Stomach (tissue), 19 donors: ENCODE measurements at places on chromosomes 12 and 14.

- H3K27ac ChIP-seq: peak overlapping the region; percentile 19
- H3K4me3 ChIP-seq: no peak overlapping the region
- no peaks in the 10 kb centered on the region for H3K27me3 ChIP-seq
- H3K4me1 ChIP-seq: peaks cover 30% of the 10 kb centered on the region
- no peaks in the 10 kb centered on the region for H3K36me3 ChIP-seq
- DNase-seq: no peak
Measured at GRCh38 chr12:110565894-110566871, 16.9 kb downstream of the PPTC7 start.

GRCh38 chr12:26396402-26396801 lies 201.0 kb downstream of the SSPN start:
- H3K27ac ChIP-seq: no peak overlapping the region
- H3K4me1 ChIP-seq: no peaks in the 10 kb centered on the region
- H3K27me3 ChIP-seq: no peaks in the 10 kb centered on the region
- DNase-seq: no peak

DNA sequence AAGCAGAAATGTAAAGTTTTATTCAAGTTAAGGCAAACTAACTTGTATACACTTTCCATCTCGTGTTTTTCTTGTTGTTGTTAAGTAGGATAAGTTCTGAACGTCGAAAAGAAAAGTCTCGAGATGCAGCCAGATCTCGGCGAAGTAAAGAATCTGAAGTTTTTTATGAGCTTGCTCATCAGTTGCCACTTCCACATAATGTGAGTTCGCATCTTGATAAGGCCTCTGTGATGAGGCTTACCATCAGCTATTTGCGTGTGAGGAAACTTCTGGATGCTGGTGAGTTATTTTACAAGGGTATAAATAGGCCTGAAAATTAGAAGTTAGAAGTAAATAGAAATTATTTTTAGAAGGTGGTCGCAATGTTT lies 25.0 kb downstream of the HIF1A start:
- DNase-seq: no peak
- peaks cover 44% of the 10 kb centered on the region for H3K36me3 ChIP-seq
- no peak overlapping the region for H3K4me3 ChIP-seq
- H3K27me3 ChIP-seq: no peaks in the 10 kb centered on the region
- H3K4me1 ChIP-seq: peaks cover 23% of the 10 kb centered on the region

- H3K4me1 ChIP-seq: no peaks in the 10 kb centered on the region
- peak; percentile 73 for DNase-seq
- no peaks in the 10 kb centered on the region for H3K27me3 ChIP-seq
- H3K4me3 ChIP-seq: peak within 1 kb of the TSS; percentile 55
- H3K36me3 ChIP-seq: no peaks in the 10 kb centered on the region
Measured at GRCh38 chr12:113422030-113422885, at the start of gene SDSL. Gene SDSL (plus strand): TSS chr12:113422380. CDS start chr12:113427983, 5,603 bp downstream.

- H3K27ac ChIP-seq: no peak overlapping the region
- no peaks in the 10 kb centered on the region for H3K4me1 ChIP-seq
- DNase-seq: no peak
- H3K4me3 ChIP-seq: no peak overlapping the region
- no peaks in the 10 kb centered on the region for H3K36me3 ChIP-seq
Measured at GRCh38 chr14:46653031-46653755, 1.6 kb upstream of the RPL10L start.

DNA sequence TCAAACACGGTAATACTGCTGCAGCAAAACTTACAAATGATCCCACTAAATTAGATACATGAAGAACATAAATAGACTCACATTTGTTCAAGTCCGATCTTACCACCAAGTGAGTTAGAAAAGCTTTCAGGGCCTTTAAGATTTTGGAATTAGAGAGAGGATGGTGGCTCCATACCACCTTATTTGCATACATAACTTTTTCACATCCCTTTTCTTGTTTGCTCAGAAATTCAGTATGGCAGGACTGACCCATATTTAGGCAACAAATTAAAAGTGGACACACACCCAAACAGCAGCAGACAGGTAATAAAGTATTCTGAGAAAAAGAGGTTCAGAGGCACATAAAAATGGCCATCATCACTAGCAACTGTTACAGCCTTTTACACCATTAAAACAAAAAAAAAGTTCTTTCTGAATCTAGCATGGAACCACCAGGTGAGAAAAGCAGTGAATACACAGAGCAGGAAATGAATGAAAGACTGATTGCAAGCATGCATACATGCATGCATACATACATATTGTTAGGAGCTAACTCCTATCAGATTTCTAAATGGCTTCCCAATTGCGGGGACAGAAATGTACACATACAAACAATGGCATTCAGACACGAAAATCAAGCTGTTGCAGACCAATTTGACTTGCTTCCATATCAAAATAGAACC lies 23.3 kb downstream of the STXBP6 start:
- DNase-seq: no peak
- H3K27me3 ChIP-seq: no peaks in the 10 kb centered on the region
- no peaks in the 10 kb centered on the region for H3K36me3 ChIP-seq
- H3K4me1 ChIP-seq: no peaks in the 10 kb centered on the region
- H3K27ac ChIP-seq: no peak overlapping the region

DNA sequence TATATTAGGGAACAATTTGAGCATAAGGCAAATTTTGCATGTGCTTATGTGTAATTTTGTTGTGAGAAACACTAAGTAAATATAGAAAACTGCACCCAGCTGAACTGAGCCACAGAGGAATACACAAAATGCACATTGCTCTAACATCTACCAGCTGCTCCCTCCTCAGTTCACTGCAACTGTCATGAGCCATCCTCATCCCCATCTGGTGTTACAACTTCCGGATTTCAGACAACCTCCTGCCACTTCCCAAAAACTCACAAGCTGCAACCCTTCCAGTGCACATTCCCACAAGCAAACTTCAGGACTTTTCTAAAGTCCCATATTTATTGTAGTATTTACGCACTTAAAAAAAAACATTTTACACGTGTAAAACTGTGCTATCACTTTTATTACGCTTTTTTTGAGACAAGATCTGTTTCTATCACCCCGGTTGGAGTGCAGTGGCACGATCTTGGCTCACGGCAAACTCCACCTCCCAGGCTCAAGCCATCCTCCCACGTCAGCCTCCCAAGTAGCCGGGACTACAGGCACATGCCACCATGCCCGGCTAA lies 169.1 kb upstream of the TBX3 start:
- H3K27ac ChIP-seq: no peak overlapping the region
- no peaks in the 10 kb centered on the region for H3K27me3 ChIP-seq
- H3K4me3 ChIP-seq: no peak overlapping the region
- H3K36me3 ChIP-seq: no peaks in the 10 kb centered on the region
- no peaks in the 10 kb centered on the region for H3K4me1 ChIP-seq
